Fibroblast of lung (primary cell): ENCODE measurements at places on chromosomes 13 and 19. TPM values are rescaled to one million over a fixed set of nuclear protein-coding genes. Genes with fewer than 3 reads are reported as not detected.

PRRG2 gene
- 0.17 and 0.51 TPM in 2 replicates for total RNA-seq

SRRM5 gene
- under 0.01 TPM in 1 of 2 replicates, not detected in the other for total RNA-seq

MICU2 gene
- total RNA-seq: 39.8 and 43.9 TPM in 2 replicates

LIM2 gene
- total RNA-seq: not detected in 2 replicates

SUPT5H gene
- 46.0 and 50.2 TPM in 2 replicates for total RNA-seq

LCP1 gene
- under 0.01 and 0.51 TPM in 2 replicates for total RNA-seq

ZNF829 gene
- total RNA-seq: 2.5 and 2.8 TPM in 2 replicates

ZNF560 gene
- 3.3 and 7.3 TPM in 2 replicates for total RNA-seq

GRK1 gene
- total RNA-seq: 0.17 TPM in 1 of 2 replicates, not detected in the other

DNAAF3 gene
- under 0.01 and 0.17 TPM in 2 replicates for total RNA-seq

CPB2 gene
- total RNA-seq: not detected in 2 replicates

TRAPPC2B gene
- 9.8 and 13.4 TPM in 2 replicates for total RNA-seq

BST2 gene
- 4.3 and 4.6 TPM in 2 replicates for total RNA-seq

CACNG8 gene
- under 0.01 TPM in 1 of 2 replicates, not detected in the other for total RNA-seq

TMIGD2 gene
- not detected in 2 replicates for total RNA-seq

DIRAS1 gene
- total RNA-seq: 11.3 and 19.0 TPM in 2 replicates

ZNF446 gene
- total RNA-seq: 8.2 and 9.4 TPM in 2 replicates

GPR12 gene
- total RNA-seq: not detected in 2 replicates

MIER2 gene
- total RNA-seq: 9.2 and 20.6 TPM in 2 replicates

NKG7 gene
- total RNA-seq: not detected in 2 replicates

ZNF534 gene
- under 0.01 and 0.17 TPM in 2 replicates for total RNA-seq

TPTE2 gene
- not detected in 2 replicates for total RNA-seq

UBE2L5 gene
- not detected in 2 replicates for total RNA-seq

ZNF737 gene
- total RNA-seq: 8.5 and 12.1 TPM in 2 replicates

GPR42 gene
- total RNA-seq: not detected in 2 replicates

ZNF575 gene
- total RNA-seq: 0.26 and 0.33 TPM in 2 replicates

PET100 gene
- total RNA-seq: 15.7 and 16.9 TPM in 2 replicates

LYL1 gene
- total RNA-seq: under 0.01 and 1.2 TPM in 2 replicates

ZNF846 gene
- total RNA-seq: 11.8 and 20.8 TPM in 2 replicates

LILRB1 gene
- total RNA-seq: not detected in 2 replicates

C19orf81 gene
- total RNA-seq: not detected in 2 replicates

C13orf46 gene
- 0.26 and 0.50 TPM in 2 replicates for total RNA-seq

NANOS2 gene
- not detected in 2 replicates for total RNA-seq

MAB21L1 gene
- 0.77 and 2.0 TPM in 2 replicates for total RNA-seq

ZNF320 gene
- total RNA-seq: 14.6 and 19.7 TPM in 2 replicates

KCNN1 gene
- total RNA-seq: under 0.01 TPM in 2 replicates
